ENCODE measurements at places on chromosomes 7 and 10.

GRCh38 chr7:77413861-77414424 lies 2.2 kb downstream of the GSAP start:
- DNase-seq = no peak

DNA sequence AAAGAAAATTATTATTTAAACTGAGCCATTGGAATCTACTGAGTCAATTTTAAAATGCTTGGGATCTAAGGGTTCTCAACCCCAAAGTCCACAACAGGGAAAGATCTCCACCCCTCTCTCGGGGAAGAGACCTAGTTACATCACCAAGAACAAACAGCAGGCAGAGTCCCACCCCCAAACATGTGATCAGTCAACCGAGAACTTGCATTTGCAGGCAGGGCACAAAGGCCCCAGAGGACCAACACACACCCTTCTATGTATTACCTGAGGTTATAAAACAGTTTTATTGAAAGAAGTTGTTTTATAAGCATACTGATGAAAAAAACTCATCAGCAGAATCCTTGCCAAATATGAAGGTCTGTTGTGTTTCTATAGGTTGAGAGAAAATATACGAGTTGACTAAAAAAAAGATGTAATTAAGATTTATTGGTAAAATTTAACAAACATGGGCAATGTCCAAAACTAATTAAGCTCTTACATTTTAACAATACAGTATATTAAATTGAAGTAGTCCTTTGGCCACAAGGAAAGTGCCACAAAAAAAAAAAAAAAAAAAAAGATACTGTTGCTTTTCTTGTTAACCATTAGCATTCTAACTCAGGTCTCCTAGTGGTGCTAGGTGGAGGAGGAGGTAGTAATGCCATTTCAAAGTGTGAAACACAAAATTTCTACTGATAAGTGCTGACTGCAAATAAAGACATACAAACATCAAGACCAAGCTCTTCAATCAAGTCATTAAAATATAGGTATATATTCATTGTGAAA lies 975 bp upstream of the USP54 start:
- no peak for DNase-seq

DNA sequence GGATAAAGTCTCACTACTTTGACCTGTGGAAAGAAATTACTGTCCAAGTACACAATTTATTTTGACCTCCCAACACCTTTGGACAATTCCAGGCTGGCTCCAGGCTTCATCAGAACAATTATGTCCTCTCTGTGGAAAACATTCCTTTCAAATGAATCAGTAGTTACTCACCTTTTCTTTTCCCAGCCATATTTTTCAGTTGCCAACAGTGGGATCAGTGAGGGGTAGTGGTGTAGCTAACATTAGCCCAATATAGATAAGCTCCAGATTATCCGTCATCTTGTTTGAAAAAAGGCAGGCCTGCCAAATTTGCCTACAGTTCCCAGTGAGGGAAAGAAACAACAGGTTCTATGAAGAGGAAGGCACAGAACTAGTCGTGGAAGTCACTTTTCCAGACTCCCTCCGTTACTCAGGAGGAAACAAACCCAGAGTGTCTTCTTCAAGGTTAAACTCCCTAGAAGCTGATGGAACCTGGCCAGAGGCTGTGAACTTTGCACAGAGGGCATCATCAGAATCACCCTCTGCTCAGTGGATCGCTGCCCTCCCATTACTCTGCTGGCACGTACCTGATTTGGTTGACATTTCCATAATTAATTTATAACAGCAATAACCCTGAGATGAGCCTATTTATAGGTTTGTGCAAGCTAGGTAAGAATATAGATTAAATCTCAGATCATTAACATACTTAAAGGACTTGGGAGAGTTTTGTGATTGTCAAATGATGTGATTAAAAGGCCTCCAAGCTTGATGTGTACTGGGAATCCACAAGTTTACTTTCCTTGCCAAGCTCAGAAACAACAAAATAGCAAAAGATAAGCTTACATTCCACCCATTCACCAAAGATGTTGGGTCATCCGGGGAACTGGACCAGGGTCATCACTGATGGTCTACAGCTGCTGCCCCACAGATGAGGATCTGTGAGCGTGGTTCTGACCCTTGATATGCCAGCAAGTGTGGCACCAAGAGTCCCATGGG lies 654.6 kb upstream of the GALNT17 start:
- DNase-seq = no peak

DNA sequence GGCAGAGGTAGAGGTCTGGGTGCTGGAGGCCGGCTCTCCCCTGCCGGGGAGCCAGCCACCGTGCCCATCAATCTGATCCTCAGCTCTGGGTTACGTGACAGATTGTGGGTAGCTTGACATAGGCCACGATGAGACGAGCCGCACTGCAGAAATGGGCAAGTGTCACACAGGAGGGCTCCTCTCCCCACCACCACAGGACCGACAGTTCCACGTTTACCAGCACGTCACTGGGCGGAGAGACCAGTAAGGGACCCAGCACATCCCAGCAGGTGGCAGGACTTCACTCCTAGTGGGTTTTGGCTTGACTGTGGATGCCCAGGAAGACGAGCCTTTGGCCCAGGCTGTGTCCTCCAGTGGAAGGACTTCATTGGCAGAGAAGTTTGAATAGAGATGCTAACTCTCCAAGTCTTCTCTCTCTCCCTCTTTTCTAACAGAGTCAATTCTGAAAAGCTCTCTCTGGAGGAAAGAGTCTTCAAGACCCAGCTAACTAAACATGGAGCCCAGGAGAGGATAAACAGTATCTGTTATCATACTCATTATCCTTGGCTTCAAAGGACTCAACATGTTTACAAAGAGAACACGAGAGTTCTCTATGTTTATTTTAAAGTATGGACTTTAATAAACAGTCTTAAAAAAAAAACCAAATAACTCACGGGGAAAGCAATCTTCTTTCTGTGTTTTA lies 129.3 kb upstream of the JCAD start:
- no peak for DNase-seq

- no peak for DNase-seq
These were observed 11.6 kb downstream of the KLRG2 start for GRCh38 chr7:139471740-139472353.

DNA sequence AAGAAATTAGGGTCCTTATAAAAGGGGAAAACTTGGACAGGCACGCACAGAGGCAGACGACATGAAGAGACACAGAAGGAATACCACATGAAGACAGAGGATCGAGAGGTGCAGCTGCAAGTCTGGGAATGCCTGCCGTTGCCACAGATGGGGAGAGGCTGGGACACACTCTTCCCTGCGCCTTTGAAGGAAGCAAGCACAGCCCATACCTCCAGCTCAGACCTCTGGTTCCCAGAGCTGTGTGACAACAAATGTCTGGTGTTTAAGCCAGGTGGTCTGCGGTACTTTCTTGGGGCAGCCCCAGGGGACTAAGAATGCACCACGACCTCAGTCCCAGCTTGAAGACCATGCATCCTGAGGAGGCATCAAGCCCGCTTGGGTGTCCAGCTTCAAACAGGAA lies 18.3 kb downstream of the INSIG1 start:
- DNase-seq = no peak

DNA sequence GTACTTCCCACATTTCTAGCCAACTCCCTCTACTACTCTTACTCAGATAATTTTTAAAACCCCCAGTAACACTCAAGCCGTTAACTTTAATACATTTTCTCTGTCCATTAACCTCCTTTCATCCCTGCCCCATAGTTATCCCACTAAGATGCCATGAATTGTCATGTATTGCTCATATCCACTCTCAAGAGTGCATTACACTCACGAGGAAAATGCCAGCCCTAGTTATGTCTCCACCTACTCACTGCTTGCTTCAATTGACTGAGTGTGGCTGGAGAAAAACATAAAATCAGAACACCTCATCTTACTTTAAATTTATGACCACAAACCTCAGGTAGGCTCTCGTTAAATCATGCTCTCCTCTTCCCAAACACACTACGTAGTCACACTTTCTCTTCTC lies 324.1 kb upstream of the NPSR1 start:
- no peak for DNase-seq

- no peak for DNase-seq
These were observed 91.4 kb downstream of the LRRTM3 start for GRCh38 chr10:67017218-67017617.

- DNase-seq = no peak
These were observed 14.8 kb upstream of the EEPD1 start for GRCh38 chr7:36138209-36138608.

DNA sequence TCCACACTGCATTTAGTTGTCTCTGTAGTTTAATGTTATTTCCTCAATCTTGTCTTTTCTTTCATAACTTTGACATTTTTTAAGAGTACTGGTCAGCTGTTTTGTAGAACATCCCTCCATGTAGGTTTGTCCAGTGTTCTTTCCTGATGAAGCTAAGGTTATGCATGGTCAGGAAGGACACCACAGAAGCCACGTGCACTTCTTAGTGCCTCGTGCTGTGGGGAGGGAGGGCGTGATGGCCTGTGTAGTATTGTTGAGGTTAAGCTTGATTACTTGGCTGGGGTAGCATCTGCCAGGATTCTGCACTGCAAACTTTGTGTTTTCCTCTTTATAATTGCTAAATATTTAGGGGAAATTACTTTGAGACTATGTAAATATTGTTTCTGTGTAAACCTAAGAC lies 48.3 kb downstream of the MCMBP start:
- no peak for DNase-seq

DNA sequence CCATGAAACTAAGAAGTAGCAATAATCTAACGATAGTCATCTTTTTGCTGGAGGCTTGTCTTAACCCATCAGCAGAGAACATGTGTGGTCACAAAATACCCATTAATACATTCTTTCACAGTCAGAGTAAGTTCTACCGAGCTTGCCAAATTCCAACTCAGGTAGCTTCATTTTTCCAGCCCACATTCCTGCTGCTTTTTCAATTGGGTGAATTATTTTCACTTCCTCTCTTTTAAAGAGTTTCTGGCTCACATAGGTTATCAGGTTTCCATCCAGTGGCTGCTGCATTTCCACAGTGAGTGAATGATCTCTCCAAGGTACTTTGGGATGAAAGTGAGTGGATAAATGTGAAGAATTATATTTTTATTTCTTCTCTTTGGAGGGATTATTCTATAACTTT lies 233.1 kb downstream of the SEMA3E start:
- DNase-seq = no peak

DNA sequence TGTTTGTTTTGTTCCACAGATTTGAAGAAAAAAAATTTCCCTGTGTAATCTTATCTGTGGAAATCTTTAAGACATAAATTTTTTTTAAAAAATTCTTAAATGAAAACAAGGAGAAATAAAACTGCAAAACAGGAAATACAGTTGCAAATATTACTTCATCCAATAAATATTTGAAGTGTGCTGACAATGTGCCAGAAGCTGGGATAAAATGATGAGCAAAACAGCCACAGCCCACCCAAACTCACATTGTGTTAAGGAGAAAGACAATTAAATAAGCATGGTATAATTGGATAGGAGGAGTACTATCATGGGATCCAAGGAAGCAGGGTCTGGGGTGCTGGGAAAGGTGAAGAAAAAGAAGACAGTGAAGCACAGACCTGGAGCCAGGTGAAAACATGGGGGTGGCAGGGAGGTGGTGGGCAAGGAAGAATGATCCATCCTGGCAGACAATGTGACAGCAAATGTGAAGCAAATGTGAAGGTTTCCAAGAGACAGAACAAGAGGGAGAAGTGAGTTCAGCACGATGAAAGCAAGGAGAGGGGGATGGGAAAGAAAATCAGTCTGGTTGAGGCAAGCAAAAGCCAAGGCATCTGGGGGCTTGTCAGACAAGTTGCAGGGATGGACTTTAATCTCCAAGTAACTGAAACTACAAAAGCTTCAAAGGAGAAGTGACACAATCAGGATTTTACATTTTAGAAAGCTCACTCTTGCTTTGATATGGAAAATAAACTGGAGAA lies 135.9 kb downstream of the HIBADH start:
- DNase-seq = no peak

DNA sequence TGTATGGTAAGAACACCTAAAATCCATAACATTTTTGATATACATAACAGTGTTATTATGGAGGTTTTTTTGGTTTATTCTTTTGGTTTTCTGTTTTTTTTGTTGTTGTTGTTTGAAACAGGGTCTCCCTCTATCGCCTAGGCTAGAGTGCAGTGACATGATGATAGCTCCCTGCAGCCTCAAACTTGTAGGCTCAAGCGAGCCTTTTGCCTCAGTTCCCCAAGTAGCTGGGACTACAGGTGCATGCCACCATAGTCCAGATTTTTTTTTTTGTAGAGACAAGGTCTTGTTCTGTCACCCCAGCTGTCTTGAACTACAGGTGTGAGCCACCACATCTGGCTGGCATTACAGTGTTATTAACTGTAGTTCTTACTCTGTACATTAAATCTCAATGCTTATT lies 83.7 kb downstream of the TRIM24 start:
- no peak for DNase-seq

GRCh38 chr10:51144161-51144781 lies 70.0 kb downstream of the PRKG1 start:
- DNase-seq = no peak

DNA sequence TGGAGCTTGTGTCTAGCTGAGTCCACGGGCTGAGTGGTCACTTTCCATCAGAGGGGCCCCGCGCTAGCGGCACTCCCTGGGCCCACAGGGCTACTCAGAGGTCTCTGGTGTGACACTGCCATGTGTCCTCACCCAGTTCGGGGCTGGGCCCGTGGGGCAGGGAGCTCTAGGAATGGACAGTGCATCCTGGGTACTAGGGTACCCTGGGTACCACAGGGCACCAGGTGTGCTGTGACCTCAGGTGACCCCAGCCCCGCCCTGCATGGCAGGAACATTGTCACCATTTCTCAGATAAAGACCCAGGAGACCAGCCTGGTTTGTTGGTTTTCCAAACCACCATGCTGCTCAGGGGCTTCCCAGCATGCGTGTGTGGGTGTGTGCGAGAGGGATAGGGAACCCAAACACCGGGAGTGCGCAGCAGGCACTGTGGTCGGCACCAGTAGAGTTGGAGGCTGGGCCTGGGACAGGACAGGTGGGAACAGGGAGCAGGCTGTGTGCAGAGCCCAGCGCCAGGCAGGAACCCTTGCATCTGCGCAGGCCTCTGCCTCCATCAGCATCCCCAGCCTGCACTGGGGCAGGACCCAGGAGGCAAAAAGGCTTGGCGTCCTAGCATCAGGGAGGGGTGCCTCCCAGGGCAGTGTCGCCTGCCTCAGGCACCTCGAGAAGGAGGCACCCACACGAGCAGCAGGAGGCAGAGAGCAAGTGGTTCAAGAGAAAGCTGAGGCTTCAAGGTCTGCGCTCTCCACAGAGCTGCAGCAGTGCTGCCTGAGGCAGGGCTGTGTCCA lies 19.4 kb upstream of the CSGALNACT2 start:
- no peak for DNase-seq

DNA sequence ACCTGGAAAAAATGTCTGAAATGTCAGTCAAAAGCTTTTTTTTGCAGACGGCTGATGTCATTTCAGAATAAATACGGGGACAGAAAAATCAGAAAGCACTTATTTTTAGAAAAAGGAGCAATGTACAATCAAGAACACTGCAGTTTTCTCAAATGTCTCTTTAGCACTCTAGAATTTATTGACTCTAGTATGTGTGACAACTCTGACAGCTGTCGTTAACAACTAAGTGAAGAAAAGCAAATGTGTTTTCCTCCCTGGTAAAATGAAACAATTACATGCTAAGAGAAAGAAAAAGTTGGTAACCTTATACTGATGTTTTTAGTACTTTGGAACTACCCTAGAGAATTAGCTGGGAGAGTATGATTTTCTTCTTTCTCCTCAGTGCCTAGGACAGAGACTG lies 497.4 kb downstream of the GRM8 start:
- no peak for DNase-seq

GRCh38 chr10:65083222-65083621 lies 1562.0 kb downstream of the REEP3 start:
- no peak for DNase-seq

- no peak for DNase-seq
These were observed 90.5 kb upstream of the ZNF32 start for GRCh38 chr10:43739161-43739560.
